ENCODE measurements at places on chromosomes 7 and 10.

DNA sequence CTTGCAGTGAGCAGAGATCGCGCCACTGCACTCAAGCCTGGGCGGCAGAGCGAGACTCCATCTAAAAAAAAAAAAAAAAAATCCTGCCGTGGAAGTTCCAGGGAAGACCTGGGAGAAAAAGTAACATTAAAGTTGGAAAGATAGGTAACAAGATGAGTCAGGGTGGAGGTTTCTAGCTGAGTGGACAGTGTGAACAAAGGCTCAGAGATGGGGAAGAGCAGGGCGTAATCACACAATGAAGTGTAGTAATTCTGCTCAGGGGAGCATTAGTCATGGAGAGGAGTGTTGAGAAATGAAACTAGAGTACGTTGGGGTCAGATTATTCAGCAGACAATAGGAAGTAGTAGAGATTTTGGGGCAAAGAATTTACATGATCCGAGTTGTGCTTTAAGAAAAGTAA lies 21.6 kb upstream of the WASL start:
- DNase-seq: peak; percentile 43

DNA sequence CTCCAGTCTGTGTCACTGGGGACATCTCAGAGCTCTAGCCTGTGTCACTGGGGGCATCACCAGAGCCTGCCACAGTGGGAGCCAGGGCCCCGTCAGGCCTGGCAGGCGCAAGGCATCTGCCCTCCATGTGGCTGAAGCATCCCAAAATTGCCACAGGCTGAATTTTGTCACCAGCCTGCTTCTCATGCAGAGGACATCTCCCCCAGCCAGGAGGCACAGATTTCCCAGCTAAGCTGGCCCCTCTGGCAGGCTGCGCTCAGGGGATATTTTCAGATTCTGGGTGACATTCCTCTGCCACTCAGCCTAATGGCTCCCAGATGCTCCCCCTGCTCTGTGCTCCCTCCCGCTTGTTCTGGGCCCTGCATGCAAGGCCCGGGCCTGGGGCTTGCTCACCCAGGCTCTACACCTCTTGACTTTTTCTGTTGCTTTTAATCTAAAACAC lies 64.6 kb downstream of the COL13A1 start:
- no peak for DNase-seq

DNA sequence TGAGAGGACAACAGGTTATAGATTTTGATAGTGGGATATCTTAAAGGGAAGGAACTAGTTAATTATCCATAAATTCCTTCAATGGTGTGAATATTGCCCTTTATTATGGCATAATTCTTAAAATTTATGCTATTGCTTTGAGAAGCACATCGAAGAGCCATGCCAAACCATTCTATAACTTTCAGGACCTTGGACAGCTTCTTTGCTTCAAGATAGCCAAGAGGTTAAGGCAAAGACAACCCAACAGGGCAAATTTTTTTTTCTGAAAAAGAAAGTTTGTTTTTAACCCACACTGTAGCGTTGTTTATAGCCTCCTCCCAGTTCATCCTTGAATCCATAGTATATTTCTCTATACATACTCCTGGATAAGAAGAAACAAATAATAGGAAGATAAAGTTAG lies 103.2 kb downstream of the NRG3 start:
- no peak for DNase-seq

- no peak for DNase-seq
These were observed 58.9 kb downstream of the FAM53B start for GRCh38 chr10:124685261-124685660.

GRCh38 chr7:30980751-30981150 lies 17.0 kb downstream of the GHRHR start:
- DNase-seq: no peak

DNA sequence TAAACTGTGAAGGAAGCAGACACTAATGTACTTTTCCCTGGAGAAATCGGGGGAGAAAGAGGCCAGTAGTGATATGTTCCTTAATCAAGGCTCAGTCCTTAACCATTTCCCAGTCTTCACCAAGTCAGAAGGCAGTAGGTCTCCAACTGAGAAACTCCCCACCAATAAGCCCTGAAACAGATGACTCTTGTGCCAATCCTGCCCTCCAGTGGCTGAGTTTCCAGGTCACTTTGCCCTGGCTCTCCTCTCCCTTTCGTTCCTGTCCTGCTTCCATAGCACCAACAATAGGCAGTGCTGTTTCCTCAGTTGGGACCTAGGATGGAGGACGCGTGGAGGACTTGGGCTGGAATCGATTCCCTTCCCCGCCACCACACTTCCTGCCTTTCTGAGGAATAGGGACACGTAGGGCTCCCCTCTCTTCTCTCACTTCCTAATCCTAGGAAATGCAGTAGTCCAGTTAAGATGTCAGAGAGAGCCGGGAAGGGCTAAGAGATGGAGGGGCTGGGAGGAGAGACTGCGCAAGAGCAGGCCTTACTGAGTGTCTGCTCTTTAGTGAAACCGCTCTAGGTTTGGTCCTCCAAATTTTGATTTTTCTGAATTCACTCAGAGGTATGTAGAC lies 23.4 kb downstream of the ATOH7 start:
- peak; percentile 71 for DNase-seq

GRCh38 chr7:17380736-17381662 lies 82.5 kb downstream of the AHR start:
- peak; percentile 84 for DNase-seq

DNA sequence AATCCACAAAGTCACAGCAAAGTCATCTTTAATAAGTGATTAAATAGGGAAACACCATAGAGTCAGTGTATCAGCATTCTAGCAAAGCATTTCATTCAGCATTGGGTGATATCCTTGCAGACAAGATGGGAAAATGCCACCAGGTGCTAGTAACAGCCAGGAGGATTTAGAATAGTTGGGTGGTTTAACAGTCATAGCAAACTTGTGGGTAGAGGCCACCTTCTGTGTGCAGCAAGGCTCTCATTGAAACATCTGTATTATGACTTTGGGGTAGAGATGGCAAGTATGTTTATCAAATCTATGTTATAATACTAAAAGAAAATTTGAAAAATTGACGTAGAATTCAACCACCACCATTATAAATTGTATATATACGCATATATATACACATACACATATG lies 26.4 kb upstream of the ADO start:
- no peak for DNase-seq

- DNase-seq: no peak
These were observed 9.8 kb downstream of the AGBL3 start for GRCh38 chr7:134996097-134996550.

- DNase-seq: no peak
These were observed 4.1 kb downstream of the MKLN1 start for GRCh38 chr7:131331806-131332205.

GRCh38 chr10:49323171-49323895 lies 24.4 kb downstream of the C10orf71 start:
- no peak for DNase-seq

GRCh38 chr10:92480413-92480812 lies 93.5 kb downstream of the IDE start:
- no peak for DNase-seq

- peak; percentile 34 for DNase-seq
These were observed 719.5 kb downstream of the XPNPEP1 start for GRCh38 chr10:109203646-109204353.

GRCh38 chr10:14477408-14477710 lies 146.6 kb upstream of the FRMD4A start:
- DNase-seq: peak; percentile 86

GRCh38 chr7:127413962-127414361 lies 21.5 kb upstream of the ZNF800 start:
- DNase-seq: no peak

DNA sequence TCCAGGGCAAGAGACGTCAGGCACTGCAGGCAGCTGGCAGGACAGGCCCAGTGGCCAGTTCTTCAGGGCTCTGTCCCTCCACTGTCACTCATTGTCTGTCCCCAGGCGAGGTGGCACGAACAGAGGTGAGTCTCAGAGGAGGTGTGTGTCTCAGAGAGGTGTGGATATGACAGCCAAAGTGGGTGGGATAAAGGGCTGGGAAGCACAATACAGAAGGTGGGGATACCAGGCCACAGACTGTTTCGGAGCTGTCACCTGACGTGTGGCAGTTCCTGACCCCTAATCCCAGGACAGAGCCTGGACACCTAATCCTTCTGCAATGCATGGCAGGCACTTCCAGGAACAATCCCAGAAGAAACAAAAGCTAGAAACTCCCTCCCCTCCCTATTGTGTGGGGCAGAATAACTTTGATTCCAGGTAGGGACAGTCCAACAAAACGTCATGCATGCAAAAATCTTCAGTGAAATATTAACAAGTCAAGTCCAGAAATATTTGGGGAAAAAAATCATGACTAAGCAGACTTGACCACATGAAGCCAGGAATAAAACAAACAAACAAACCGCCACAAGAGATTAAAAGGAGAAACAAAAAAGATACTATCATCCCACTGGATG lies 11.6 kb downstream of the KLRG2 start:
- no peak for DNase-seq

- DNase-seq: no peak
These were observed 65.5 kb downstream of the OAT start for GRCh38 chr10:124353091-124353815.

DNA sequence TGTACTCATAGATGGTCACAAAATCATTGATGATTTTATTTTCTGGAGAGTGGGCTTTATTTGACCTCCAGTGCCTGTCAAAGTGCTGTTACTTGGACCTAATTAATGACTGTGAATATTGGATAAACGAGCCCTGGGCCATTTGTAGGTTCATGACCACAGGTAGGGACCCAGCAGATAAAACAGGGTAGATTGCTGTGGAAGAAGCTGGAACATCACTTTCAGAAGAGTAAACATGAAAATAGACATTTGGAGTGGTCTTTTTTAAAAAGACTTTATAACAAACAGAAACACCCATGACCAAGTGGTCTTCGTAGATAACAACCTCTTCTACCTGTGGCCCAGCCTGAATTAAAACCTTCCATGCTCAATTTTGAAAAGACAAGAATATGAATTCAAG lies 472.8 kb upstream of the MKI67 start:
- no peak for DNase-seq

GRCh38 chr10:18456984-18457383 lies 194.4 kb downstream of the NSUN6 start:
- DNase-seq: no peak

- DNase-seq: no peak
These were observed 78.9 kb downstream of the FOXL3 start for GRCh38 chr7:368651-369475.

- DNase-seq: peak; percentile 59
These were observed 48.0 kb downstream of the CREB3L2 start for GRCh38 chr7:137953665-137954470.

DNA sequence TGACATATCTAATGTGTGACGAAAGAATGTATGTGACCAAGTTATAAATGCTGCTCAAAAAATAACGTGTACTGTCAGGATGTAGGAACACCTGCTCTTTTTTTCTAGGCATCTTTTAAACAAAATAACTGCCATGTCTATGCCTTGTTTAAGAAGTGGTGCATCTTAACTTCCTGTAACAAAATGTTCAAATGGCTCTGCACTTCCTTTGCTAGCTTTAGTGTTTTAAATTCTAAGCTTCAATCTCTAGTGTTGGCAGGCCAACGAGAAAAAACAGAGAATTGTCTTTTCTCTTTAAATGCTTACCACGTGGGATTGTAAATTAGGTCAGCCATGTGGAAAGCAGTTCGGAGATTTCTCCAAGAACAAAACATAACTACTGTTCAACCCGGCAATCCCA lies 14.6 kb upstream of the PDSS1 start:
- no peak for DNase-seq

GRCh38 chr10:11178606-11179515 lies 161.2 kb downstream of the CELF2 start:
- DNase-seq: peak; percentile 80

DNA sequence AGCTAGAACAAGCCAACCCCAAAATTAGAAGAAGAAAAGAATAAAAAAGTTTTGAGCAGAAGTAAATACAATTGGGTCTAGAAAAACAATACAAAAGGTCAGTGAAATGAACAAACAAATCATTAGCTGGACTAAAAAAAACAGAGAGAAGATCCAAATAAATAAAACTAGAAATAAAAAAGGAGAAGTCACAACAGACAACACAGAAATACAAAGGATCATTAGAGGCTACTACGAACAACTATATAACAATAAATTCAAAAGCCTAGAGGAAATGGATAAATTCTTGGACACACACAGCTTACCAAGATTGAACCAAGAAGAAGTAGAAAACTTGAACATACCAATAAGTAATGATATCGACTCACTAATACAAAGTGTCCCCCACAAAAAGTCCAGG lies 13.4 kb upstream of the ADRA2A start:
- no peak for DNase-seq

GRCh38 chr10:59700709-59701108 lies 8.9 kb downstream of the SLC16A9 start:
- DNase-seq: no peak

GRCh38 chr7:136925044-136925443 lies 56.6 kb downstream of the CHRM2 start:
- no peak for DNase-seq

- no peak for DNase-seq
These were observed 150.2 kb upstream of the INSYN2A start for GRCh38 chr10:127346604-127347003.

- DNase-seq: no peak
These were observed 160.5 kb downstream of the TNS3 start for GRCh38 chr7:47421456-47421855.

GRCh38 chr10:113872139-113873030 lies 17.9 kb downstream of the NHLRC2 start:
- no peak for DNase-seq

GRCh38 chr7:4010923-4011656 lies 671.0 kb upstream of the FOXK1 start:
- DNase-seq: no peak

DNA sequence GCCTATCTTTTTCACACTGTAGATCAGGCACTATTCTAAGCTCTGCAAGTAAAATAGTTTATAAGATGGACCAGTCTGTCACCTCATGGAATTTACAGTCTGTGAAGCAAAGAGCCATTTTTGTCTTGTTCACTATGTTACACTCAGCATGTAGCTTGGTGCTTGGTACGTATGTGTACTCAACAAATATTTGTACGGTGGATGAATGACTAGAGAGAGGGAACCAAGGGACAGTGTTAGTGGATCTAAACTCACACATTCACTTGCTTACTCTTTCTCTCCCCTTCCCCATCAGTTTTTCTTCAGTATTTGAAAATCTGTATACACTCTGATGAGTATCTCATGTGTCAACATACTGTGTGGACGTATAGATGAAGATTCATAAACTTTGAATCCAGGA lies 45.9 kb downstream of the PTF1A start:
- DNase-seq: no peak

DNA sequence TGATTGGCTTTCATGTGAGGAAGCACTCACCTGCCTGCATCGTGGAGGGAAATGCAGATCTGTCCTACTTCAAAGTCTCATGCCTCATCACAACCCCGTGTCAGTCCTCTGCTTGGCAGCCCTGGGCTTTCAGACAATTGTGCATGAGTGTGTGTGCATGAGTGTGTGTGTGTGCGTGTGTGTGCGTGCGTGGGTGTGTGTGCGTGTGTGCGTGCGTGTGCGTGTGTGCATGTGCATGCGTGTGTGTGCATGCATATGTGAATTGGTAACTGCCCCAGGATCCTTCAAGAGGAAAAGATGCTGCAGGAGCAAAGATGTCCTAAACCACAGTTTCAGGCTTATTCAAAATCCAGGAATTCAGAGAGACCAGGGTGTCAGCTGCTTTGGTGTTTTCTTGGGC lies 71.3 kb downstream of the LANCL2 start:
- DNase-seq: no peak
